ENCODE measurements at places on chromosomes 1 and 21.

DNA sequence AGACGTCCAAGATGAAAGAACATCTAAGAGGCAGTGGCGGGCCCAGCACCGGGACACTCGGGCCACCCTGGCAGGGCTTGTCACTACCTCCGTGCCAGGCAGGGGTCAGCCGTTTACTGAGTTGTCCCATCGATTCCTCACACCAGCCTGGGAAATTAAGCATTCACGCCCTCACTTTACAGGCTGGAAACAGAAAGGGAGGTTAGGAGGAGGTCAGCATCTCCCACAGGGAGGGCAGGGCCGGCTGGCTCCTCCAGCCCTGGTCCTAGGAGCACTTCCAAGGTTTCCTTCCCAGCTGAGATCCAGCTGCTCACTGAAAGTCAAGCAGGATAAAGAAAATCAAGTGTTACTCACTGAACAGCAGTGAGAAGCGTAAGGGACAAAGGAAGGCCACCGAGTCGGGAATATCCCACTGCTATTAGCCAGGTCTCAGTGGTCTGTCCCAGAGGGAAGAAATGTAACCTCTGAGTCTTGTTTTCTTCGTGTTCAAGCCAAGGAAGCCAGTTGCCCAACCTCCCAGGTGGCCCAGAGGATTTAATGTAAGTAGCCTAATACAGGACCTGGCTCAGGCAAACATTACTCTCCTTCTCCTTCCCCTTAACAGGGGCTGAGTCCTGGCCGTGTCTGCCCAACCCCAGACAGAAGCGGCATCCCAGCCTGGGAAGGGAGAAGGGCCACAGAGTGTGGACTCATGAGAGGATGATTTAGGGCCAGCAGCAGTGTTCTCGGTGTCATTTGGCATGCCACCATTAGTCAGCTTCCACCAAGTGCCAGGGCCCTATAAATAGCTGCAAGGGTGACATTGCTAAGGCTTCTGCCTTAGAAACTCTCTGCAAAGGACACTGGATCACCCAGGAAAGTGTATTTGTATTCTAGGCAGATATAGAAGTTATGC, 203.1 kb upstream of the GALNT2 start:
- no peak for DNase-seq

GRCh38 chr1:185317886-185318310, 855 bp upstream of the IVNS1ABP start:
- no peak for DNase-seq

DNA sequence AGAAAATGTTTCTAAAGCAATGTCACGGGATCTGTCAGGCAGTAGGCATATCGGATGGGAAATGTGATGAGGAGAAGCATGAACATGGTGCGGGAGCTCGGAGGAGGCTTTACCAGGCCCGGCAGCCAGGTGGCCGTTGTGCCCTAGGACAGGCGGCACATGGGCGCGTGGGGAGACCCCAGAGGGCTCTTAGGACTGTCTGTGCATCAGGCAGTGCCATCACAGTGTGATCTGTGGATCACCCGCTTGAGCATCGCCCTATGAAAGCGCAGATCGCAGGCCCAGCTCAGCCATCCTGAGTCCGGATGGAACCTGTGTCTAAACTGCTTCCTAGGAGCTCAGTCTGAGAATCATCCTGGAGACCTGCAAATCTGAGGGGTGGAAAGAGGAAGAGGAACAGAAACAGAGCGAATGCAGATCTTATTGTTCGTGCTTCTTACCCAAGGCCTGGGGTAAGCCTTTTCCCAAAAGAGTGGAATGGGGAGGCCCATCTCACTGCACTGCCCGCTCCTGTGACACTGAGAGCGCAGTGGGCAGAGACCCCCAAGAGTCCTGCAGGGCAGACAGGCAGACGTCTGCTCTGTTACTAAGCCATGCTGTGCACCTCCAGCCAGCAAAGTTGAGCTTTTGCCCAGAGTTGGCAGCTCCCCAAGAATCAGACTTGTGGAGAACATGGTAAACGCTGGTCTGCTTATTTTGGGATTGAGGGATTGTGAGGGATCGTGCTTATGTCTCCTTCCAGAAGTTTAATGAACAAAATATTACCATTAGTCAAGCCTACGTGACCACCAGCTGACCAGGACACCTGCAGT, 251.0 kb downstream of the RHOU start:
- DNase-seq, result no peak

DNA sequence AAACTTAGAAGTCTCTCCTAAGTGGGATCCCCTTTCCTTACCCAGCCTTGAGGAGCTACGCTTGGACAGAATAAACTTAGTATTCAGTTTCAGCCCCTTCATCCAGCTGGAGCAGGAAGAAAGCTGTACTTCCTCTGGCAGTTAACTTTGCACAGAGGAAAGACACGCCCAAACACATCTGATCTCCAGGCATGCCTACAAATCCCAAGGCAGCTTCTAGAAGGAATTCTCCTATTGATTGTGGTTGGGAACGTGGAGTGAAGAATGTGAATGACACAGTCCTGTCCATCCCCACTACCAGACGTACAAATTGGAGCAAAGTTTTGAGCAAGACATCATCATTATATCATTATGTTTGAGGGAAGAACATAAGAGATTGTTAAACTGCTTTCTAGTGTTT, 6.6 kb upstream of the AK4 start:
- no peak for DNase-seq

DNA sequence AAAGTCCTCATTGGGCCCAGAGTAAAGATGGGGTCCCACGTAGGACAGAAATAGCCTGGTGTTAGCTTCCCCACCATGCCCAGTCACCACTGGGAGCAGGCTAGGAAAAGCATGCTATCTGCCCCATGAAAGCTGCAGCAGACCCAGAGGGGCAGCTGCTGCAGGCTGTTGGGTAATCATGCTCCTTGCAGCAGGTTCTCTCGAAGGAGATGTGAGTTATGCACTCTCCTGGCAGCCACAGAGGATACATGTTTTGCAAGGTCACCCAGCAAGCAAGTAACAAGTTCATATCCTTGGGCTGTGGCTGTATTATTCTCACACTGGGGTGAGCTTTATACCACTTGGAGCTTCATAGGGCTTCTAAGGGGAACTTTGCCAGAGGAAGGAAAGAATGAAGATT, 9.1 kb upstream of the HEYL start:
- no peak for DNase-seq

DNA sequence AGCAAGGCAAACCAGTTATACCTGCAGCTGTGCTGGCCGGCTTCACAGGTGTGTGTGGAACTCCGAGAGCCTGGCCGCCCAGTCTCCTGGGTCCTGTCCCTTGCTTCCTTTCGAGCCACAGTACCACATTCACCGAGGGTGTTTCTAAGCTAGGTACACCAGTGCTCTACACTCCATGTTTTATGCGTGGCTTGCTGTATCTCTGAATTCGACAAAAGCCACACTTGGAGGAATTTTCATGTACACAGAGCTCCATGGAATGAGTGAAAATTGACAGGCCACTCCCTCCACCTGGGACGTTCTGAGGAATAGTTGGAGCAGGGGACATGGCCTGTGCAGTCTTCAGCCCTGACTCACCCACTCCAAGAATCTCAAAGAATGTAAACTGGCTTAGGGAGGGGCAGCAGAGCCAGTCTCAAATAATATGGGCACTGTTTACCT, 14.0 kb downstream of the ETS2 start:
- no peak for DNase-seq

GRCh38 chr1:110535985-110536384, 17.0 kb upstream of the KCNA10 start:
- DNase-seq, result no peak

DNA sequence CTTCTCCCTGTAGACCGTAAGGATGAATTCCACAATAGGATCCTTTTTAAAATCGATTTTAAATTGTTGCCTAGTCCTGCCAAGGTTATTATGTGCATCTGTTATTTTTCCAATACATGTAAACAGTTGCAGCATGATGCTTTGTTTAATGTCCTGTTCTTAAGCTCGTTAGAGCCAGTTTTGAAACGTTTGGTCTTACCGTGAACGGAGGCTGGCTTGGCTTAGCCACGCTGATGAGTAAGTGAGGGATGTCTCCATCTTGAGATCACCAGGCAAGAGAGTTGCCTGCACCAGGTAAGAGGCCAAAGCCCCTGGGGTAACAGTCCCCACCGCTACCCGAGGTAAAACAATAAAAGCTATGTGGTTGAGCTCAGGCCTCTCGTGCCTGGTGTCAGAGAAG, 17.3 kb downstream of the CSTB start:
- DNase-seq, result no peak

- DNase-seq, result no peak
Observed at GRCh38 chr1:229344139-229344538, 1.3 kb upstream of the CCSAP start.

DNA sequence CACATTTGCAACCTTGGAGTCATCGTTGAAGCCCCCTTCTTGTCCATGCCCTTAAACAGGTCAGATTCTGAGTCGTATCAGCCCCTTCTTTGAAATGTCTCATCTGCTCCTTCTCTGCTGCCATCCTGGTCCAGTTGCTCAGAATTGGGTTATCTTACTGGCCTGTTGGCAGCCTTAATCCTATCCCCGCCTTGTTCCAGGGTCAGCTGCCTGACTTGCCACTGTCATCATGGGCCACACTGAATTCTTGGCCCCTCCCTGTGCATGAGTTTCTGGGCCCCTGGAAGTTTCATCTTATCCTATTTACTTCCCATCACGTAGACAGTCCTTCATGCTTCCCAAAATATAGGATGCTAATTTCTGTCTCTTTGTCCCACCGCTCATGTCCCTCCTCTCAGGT, 23.7 kb downstream of the IRF2BP2 start:
- no peak for DNase-seq

DNA sequence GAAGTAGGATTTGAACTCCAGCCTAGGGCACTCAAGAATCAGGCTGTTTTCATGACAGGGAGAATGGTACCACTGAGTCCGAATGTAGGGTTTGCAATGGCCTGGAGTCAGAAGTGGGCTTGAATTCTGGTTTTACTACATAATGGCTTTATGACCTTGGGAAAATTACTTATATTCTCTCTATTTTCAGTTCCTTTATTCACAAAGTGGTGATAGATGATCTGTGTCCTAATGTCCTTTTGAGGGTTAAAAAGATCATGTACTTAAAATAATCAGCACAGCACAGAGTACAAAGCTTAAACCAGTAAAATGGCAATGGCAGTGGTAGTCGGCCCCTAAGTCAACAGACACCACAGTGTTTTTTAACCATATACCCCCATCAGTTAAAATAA, 63.7 kb upstream of the HOOK1 start:
- DNase-seq, result no peak

GRCh38 chr1:234924450-234925355, 203.9 kb downstream of the TOMM20 start:
- DNase-seq, result no peak

DNA sequence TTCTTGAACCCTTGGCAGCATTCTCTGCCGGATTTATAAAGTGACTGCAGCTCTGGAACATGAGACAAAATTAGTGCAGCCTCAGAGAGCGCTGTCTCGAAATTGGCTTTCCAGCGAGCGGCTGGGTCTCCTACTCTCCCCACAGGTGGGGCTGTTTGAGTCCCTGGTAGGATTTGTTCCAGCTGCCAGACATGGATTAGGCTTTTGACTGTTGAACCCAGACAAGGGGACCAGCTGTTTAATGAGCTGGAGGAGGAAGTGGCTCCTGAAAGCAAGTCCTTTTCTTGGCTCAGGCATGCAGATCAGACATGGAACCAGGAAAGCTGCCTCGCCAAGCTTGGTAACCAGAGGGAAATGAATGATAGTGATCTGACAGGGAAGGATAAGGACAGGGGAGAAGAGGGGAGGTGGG, 69.6 kb downstream of the UBIAD1 start:
- DNase-seq, result no peak

DNA sequence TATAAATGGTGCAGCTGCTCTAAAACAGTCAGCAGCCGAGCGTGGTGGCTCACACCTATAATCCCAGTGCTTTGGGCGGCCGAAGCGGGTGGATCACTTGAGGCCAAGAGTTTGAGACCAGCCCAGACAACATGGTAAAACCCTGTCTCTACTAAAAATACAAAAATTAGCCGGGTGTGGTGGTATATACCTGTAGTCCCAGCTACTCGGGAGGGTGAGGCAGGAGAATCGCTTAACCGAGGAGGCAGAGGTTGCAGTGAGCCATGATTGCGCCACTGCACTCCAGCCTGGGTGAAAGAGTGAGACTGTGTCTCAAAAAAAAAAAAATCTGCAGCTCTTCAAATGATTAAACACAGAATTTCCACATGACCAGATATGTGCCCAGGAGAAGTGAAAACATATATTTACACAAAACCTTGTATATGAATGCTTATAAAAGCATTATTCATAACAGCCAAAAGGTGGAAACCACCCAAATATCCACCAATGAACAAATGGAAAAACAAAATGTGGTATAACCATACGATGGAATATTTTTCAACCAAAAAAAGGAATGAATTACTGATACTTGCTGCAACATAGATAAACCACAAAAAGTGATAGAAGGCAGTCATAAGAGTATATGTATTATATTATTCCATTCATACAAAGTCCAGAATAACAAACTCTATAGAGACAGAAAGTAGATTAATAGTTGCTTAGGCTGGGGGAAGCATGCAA, 14.1 kb downstream of the EPS15 start:
- no peak for DNase-seq

DNA sequence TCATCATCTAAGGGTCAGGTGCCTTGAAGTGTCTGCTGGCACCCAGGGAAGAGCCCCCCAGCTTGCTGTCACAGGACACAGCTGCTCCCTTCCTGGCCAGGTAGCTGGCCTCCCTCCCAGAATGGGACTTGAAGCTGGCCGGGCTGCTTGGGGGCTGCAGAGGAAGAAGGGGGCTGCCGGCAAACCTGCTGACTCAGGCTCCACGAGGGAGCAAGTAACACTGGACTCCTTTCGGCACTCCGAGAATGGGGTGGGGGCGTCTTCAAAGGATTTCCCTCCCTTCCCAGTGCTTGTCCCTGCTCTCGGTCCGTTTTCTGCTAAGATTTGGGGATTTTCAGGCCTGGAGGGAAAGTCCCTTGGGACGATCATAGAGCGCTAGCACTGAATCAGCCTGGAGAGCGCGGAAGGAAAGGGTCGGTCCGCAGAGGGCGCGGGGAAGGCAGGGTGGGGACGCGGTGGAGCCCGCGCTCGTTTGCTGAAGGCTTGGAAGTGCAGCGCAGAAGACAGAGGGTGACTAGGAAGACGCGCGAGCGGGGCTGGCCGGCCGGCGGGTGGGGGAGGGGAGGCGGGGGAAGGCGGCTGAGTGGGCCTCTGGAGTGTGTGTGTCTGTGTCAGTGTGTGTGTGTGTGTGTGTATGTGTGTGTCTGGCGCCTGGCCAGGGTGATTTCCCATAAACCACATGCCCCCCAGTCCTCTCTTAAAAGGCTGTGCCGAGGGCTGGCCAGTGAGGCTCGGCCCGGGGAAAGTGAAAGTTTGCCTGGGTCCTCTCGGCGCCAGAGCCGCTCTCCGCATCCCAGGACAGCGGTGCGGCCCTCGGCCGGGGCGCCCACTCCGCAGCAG, at the start of gene CSF1:
CSF1 (plus strand) TSS at position 727 of the 840 bp plus-strand sequence. CDS start 175 bp downstream, outside the sequence.
- no peak for DNase-seq

GRCh38 chr1:206679738-206680211, 4.9 kb upstream of the MAPKAPK2 start:
- no peak for DNase-seq

DNA sequence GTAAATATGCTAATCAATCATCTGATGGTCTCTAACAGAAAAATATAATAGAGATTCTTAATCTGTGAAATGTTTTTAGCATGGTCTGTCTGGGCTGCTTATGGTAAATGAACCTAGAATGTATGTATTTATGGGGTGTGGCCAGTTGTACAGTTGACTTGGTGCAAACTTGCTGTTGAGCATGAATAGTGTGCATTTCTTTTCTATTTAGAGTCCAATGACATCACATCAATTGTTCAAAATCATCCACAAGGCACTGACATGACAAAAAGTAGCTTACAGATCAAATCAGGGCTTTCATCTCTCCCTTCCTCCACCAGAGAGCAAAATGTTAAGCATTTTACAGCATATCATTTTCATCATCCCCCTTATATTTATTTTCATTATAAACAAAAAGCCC, 1010.3 kb downstream of the KCNT2 start:
- DNase-seq, result no peak
